NCI-H226 (cell line): ENCODE measurements at places on chromosomes 12 and 14.

GRCh38 chr14:55249423-55249822 lies 21.8 kb upstream of the FBXO34 start:
- DNase-seq, result peak; percentile 41

GRCh38 chr12:22271023-22271422 lies 63.5 kb downstream of the ST8SIA1 start:
- peak; percentile 76 for DNase-seq

DNA sequence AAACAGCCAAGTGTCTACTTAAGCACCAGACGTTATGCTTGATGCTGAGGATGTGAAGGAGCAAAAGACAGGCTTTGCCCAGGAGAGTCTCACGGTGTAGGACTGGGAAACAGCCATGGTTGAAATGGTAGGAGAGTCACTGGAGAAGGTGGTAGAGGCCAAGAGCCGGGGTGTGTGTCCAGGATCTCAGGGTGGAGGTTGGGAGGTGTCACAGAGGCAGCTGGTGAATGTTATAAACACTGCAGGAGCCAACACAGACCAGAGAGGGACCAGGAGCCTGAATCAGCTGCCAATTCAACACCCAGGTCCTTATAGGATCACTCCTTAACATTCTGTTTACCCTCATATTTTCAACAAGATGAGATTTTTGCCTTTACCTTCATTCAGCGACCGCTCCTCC lies 7.5 kb downstream of the NID2 start:
- DNase-seq, result no peak

GRCh38 chr12:57887631-57888408 lies 41.3 kb upstream of the CTDSP2 start:
- DNase-seq, result no peak

DNA sequence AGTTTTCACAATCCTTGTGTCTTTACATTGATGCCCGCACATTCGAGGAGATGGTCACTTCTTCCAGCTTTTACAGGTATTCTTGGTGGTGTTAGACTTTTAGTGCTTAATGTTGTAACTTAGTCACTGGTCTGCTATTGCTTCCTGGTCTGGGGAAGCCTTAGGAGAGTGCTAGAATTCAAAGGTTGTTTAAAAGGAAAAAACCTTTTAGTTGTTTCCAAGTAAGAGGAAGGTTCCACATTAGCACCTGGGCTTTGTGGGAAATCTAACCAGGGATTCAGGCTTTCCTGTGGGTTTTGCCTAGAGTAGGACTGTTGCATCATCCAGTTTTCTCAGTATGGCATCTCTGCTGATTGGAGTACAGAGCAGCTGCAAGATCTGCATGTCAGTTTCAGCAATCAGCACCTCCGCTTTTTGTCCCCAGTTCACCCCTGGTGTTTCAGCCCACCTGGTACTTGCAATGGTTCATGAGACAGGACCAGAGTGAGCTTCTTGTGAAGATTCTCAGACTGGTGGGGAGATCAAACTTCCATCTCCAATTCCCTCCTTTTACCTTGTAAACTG lies 44.0 kb upstream of the PLBD1 start:
- no peak for DNase-seq

DNA sequence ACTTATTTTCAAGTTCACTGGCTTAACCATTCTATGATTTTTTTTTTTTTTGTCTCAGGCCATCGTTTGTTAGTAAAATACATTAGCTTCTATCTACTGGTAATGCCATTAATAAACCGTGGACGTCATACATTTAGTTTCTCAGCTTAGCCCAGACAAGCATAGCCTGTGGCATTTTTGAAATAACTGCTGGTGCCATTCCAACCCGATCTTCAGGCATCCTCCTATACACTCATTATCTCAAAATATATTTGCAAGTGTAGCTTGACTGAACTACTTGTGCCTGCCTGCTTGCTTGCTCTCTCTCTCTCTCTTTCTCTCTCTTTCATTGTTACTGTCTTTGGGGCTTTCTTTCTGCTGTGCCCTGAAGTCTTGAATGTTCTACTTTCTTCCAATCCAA lies 12.7 kb upstream of the MBIP start:
- DNase-seq, result no peak

DNA sequence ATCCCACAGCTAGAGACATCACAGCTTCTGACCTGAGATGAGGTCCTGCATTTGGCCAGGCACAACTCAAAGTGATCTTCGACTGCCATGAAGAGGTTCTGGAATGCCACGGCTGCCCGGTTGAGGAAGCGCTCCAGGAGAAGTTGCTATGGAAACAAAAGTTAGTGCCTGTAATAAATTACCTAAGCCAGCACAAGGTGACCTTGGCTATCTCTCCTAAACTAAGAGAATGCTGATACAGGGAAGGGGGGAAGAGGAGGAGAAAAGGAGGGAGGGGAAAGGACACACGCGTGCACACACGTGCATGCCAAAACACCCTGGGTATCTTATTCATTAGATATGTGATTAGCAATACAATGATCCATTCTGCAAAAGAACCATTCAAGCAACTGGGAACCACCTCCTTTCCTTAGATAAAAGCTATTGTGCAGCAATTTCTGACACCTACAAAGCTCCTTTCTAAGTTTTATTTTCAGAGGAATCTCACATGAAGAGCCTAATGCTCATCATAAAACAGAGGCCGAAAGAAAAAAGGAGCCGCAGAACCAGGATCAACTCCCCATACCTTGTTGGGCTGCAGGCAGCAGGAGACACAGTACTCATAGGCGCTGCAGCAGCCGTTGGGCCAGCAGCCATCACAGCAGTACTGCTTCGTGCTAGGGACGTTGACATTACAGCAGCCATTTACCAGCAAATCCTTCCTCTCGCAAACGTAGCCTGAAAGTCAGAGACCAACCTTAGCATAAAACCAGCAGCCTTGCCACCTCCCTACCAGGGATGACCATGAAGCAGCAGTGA lies 17.9 kb downstream of the SPRING1 start:
- DNase-seq, result no peak

DNA sequence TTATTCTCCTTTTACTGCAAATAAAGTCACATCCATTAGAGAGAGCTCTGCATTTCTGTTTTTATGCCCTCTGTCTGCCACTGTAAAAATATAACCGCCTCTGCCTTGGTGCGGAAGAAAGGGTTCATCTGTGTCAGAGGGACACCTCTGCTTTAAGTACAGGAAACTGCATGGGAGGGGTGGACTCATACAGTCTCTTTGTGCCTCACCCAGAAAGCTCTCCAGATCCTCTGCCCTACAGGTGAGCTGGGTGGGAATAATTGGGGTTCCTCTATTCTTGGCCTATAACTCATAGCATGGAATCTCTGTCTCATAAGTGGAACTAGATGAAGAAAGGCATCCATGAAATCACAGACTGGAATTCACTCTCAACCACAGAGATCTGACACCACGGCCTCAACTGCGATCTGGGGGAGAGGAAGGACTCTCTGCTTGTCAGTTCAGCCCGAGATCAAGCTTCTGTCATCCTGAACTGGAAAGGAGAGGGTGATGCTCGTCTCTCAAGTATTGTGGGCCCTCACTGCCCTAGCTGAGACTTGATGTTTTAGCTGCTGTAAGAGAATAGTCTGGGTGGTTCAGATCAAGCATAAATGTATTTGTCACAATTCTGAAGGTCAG lies 702.3 kb downstream of the TMEM121 start:
- no peak for DNase-seq

- no peak for DNase-seq
Observed at GRCh38 chr12:72546106-72546505, 273.9 kb downstream of the TRHDE start.

DNA sequence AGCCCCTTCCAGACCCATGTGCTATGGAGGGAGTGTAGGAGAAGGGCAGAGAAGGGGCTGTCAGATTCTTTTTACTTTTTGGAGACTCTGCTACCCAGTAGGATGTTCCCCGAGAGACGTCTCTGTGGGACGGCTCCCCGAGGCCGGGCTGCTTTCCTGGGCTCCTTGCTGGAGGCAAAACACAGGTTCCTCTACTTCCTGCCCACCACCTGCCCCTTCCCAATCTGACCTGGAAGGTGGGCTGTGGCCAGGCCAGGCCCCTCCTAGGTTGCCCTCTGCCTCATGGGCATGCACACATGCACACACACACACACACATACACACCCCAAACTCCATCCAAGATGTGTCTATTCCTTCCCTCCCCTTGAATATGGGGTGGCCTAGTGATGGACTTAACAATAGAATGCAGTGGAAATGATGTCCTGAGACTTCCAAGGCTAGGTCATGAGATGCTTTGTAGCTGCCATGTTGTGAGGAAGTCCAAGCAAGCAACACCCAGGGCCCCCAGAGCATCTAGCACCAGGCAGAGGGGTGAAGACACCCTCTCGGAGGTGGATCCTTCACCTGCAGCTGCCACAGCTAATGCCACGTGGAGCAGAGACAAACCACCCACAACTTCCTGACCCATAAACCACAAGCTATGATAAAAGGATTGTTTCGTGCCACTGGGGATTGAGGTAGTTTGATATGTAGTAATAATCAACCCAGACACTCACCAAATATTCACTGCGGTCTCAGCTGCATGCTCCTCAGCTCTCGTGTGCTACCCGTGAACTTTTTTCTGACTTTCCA lies 1.6 kb upstream of the ASB2 start:
- no peak for DNase-seq

- no peak for DNase-seq
Observed at GRCh38 chr12:11078246-11078645, 13.9 kb downstream of the TAS2R43 start.

GRCh38 chr12:29451888-29452287 lies 45.6 kb downstream of the OVCH1 start:
- no peak for DNase-seq

GRCh38 chr12:31002999-31003398 lies 70.7 kb upstream of the DDX11 start:
- no peak for DNase-seq
